Liver (tissue), 10 donors: ENCODE measurements at places on chromosomes 11 and 22. TPM values are rescaled to one million over a fixed set of nuclear protein-coding genes. Genes with fewer than 3 reads are reported as not detected.

Gene TMA7B
- not detected for polyA plus RNA-seq

DNA sequence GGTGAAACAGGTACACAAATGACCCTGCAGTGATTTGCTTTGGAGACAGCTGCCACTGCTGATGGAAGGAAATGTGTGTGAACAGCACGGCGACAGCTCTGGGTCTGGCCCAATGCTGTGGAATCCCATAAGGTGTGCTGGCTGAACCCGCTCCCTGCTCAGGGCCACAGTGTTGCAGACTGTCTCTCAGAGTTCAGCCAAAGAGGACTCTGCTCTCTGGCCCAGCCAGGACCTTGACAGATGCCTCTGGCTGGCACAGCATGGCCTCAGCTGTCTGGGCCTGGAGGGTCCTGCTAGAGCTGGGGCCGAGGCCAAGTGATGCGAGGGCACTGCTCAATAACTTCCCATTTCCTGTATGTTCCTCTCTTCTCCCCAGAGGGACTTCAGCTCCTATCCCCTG is 5.3 kb upstream of the ABCC8 start:
- no peaks in the 10 kb centered on the region for H3K36me3 ChIP-seq
- DNase-seq, result no peak
- no peak overlapping the region for H3K27ac ChIP-seq
- H3K4me3 ChIP-seq, result no peak overlapping the region

Gene STK33
- polyA plus RNA-seq, result 0.09 TPM

GRCh38 chr22:23163665-23164064 is 16.6 kb upstream of the BCR start:
- no peak for DNase-seq
- peak overlapping the region; percentile 53 for H3K27ac ChIP-seq
- no peaks in the 10 kb centered on the region for H3K36me3 ChIP-seq
- peaks cover 2% of the 10 kb centered on the region for H3K4me1 ChIP-seq
- H3K4me3 ChIP-seq, result no peak overlapping the region
- no peaks in the 10 kb centered on the region for H3K27me3 ChIP-seq

- H3K4me3 ChIP-seq, result no peak overlapping the region
- H3K27ac ChIP-seq, result peak overlapping the region; percentile 49
- H3K4me1 ChIP-seq, result peaks cover 32% of the 10 kb centered on the region
- no peaks in the 10 kb centered on the region for H3K36me3 ChIP-seq
Measured at GRCh38 chr22:37177221-37177620, 10.8 kb downstream of the C1QTNF6 start.

Gene C11orf87
- polyA plus RNA-seq, result not detected

Gene LMNTD2
- 4.6 TPM for polyA plus RNA-seq

Gene SLC22A6
- not detected for polyA plus RNA-seq

Gene SPON1
- polyA plus RNA-seq, result 0.72 TPM

Gene RBMXL2
- polyA plus RNA-seq, result not detected
